Dorsolateral prefrontal cortex (tissue), 122 donors: ENCODE measurements at places on chromosomes 1 and 21. TPM values are rescaled to one million over a fixed set of nuclear protein-coding genes. Genes with fewer than 3 reads are reported as not detected.
A peak's percentile ranks its signal among the peaks of the same experiment; 100 is the strongest.

DNA sequence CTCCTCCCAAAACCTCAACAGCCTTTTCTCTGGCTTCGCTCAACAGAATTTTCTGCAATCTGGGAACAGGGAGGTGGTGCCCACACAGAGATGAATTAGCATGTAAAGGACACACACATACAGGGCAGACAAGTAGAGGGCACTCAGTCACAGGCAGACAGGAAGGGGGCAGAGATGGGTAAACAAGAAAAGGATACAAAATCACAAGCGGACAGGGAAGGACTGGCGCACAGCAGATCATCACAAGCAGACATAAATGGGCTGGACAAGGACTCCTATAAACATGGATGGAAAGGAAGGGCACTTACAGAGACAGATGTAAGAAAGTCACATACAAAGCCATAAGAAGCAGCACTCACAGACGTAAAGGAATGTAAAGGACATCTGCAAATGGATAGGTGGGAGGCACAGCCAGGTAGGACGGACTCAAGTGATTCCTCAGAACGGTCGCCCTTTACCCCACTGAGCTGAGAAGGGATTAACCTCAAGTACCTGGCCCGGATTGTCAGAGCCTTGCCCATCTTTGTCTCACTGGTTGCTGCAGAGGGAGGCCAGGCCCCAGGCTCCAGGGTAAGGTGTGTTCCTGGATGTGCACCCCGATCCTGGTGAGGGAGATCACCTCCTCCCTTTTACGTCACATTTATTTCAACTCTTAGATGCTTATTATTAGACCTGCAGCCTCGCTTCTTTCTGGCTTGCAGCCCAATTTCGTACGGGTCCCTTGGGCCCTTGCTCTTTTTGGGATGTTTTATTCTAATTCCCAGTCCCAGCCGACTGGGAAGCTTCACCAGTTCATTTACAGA, 836 bp upstream of the PRCC start:
- DNase-seq: peak; percentile 32

DNA sequence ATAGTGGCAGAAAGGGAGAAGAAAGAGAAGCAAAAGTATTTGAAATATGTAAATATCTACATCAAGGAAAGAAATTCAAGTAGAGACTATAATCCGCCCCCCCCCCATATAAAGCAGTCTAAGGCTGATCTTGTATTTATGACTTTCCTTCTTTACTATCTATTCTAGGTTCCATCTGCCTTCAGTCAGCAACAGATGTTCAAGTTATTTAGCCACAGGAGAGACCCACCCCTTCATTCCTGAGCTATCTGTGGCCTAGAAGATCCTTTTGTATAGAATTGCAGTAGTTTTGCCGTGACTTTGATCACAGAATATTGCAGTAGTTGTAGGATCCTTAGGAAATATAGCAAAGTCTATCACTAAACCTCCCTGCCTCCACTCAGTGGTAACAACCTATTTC, 10.7 kb upstream of the BSDC1 start:
- DNase-seq: no peak

ETV3L gene
- total RNA-seq: 0.69 TPM

KHDRBS1 gene
- 81.1 TPM for total RNA-seq

- no peak for DNase-seq
Observed at GRCh38 chr1:2493218-2493617, 17.1 kb downstream of the PLCH2 start.

GSTM5 gene
- total RNA-seq: 23.1 TPM

- DNase-seq: no peak
Observed at GRCh38 chr21:34262469-34262845, 101.3 kb upstream of the KCNE2 start.

- no peak for DNase-seq
Observed at GRCh38 chr1:114122941-114123618, 30.6 kb downstream of the SYT6 start.

GRCh38 chr1:54287176-54287650, 87.2 kb downstream of the MRPL37 start:
- peak; percentile 58 for DNase-seq

- DNase-seq: no peak
Observed at GRCh38 chr1:119569095-119569494, 62.1 kb downstream of the HSD3B1 start.

DNA sequence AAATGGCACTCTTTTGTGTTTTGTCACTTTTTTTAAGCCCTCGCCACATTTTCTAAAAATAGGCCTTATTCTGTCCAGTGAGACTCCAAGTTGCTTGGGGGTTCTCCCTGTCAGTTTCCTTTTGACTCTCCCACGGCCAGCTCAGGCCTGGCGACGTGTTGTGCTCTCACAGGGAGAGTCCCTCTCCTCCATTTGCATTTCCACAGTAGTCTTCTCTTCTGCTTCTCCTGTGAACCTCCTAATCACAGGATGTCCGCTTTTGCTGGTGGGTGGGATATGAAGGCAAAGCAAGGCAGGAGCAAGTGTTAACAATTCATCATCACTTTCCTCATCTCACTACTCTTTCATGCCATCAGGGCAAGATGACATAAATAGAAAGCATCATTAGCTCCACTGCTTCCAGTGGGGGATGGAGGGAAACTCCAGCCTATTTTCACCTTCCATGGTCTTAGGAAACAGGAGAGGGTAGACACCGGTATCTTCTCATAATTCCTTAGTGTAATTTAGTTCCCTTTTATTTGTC, 99.8 kb downstream of the INTS7 start:
- DNase-seq: no peak

GRCh38 chr21:35511696-35512162, 462.6 kb upstream of the RUNX1 start:
- no peak for DNase-seq

DNA sequence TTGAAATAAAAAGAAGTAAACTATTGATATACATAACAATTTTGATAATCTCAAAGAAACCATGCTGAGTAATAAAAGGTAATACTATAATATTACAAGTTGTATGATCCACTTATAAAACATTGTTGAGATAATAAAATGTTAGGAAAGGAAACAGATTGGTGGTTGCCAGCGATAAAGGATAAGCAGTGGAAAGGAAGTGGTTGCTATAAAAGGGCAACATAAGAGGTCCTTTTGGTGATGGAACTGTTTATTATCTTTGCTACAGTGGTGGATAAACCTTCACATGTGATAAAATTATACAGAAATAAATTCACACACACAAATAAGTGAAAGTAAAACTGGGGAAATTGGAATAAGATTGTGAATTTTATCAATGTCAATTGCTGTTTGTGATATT, 15.1 kb downstream of the OR6F1 start:
- no peak for DNase-seq

DNA sequence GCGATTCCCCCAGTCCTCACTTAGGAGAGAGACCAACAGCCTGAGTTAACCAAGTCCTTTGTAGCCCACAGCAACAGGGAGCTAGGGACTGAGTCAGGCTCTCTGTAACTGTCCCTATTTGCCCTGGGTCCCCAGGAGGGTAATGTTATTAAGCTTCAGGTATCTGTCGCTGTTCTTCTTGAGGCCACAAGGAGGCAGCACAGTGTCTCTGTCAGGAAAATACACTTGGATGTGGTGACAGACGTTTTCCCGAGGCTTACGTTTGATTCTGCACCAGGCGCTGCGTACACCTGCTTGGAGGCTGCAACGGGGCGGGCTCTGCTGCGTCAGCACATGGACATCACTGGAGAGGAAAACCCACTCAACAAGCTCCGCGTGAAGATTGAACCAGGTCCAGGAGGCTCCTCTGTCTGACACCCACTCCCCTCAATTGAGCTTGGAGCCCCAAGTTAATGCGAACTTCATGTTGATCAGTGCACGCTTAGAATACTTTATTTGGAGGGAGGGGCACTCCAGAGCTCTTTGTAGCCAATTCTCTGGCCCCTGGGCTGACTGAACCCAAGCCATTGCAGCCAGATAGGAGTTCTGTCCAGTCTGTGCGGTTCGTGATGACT, 10.7 kb upstream of the ELF3 start:
- no peak for DNase-seq

GRCh38 chr21:31218830-31219608, 125.0 kb downstream of the TIAM1 start:
- no peak for DNase-seq

PRKCZ gene
- 182 TPM for total RNA-seq

CNR2 gene
- not detected for total RNA-seq

GRCh38 chr1:10726355-10726754, 70.1 kb downstream of the CASZ1 start:
- peak; percentile 61 for DNase-seq

DNA sequence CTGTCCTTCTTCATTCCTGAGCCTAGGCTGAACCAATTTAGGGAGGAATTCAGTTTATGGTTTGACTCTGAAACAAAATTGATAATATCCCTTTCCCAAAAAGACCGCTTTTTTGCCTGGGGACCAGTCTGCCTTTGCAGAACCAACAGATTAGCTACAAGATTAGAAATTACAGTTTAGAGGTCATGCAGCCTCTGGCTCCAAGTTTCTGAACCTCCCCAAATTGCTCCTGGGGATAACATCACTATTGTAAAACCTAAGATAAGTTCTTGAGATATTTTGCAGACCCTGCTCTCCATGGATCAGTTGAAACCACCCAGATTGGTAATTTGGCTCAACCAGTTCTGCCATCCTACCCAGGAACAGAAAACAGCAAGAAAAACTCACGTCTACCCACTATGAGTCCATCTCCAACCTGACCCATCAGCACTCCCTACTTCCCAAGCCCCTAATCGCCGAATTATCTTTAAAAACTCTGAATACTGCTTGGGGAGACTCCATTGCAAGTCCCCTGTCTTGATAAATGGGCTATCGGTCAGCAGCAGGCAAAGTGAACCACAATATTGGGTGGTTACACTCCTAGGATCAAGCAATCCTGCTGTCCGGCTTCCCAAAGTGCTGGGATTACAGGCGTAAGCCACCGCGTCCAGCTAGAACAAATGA, 605 bp upstream of the RABGGTB start:
- DNase-seq: no peak

SPRR4 gene
- total RNA-seq: not detected

GRCh38 chr1:90502696-90503095, 214.4 kb downstream of the BARHL2 start:
- DNase-seq: no peak

SPEN gene
- total RNA-seq: 77.4 TPM

- no peak for DNase-seq
Observed at GRCh38 chr1:51439053-51439452, 80.0 kb downstream of the EPS15 start.

S100A13 gene
- 98.2 TPM for total RNA-seq

DNA sequence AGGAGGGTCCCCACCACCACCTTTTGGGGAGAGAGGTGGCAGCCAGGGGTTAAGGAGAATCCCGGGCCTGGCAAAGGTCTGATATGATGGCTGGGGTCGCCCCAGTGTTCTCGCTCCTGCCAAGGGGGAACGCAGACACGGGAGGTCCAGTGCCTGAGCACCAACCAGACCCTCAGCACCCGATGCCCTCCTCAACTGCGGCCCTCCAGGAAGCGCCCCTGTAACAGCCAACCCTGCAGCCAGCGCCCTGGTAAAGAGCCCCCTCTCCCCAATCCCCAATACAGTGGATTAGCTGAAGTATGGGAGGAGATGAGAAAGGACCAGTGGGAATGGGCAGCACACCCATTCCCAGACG, 10.4 kb downstream of the ADAMTSL4 start:
- DNase-seq: no peak

DNA sequence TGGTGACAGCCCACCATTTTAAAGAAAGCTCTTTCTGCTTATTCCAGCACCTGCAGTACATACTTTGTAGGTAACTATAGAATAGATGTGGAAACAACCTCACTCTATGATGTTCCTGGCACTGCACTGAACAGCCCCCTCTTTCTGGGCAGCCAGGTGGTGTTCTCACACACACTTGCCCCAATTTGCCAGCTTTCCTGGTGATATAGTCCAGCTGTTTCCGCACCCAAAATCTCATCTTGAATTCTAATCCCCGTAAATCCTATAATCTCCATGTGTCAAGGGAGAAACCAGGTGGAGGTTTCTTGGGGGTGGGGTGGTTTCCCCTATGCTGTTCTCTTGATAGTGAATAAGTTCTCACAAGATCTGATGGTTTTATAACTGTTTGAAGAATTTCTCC, 102.2 kb downstream of the FCRL5 start:
- DNase-seq: no peak

DNA sequence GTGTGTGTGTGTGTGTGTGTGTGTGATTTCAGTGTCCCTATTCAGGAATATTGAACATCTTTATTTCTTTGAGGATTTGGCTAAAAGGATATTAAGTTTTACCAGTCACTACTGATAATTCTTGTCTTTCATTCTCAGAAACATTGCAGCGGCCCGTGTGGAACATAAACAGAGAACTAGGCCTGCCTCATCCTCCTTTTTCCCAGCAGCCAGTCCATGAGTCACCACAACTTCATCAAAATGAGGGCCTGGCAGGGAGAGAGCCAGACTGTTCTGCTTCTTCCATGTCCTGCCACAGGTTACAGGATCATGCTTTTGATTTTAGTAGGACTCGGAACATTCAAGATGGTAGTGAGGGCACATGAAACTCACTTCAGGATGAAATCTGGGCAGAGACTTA, 50.7 kb downstream of the LRIG2 start:
- no peak for DNase-seq

GRCh38 chr21:34362136-34362444, 1.7 kb upstream of the KCNE2 start:
- DNase-seq: no peak

- DNase-seq: no peak
Observed at GRCh38 chr1:153371231-153371630, 4.2 kb downstream of the S100A12 start.
